ENCODE measurements at places on chromosomes 3 and 15.

DNA sequence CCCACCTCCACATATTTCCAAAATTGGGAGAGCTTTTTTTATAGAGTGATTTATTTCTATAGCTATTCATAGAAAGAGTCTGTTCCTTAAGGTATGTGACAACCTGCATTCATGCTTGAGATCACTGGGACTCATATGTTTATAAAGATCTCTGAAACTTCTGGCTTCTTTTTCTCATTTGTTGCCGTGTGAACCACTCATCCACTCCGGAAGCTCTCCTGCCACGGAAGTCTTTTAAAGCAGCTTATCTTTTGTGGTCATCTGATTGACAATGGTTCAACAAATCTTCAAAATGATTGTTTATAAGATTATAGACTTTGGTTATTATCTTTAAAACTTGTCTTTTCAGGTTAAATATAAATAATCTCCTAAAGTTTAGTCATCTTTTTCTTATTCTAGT lies 260.5 kb downstream of the C3orf38 start:
- H3K4me3 ChIP-seq, result no peak overlapping the region
- no peaks in the 10 kb centered on the region for H3K36me3 ChIP-seq
- DNase-seq, result no peak
- H3K27me3 ChIP-seq, result no peaks in the 10 kb centered on the region
- H3K27ac ChIP-seq, result no peak overlapping the region
- 0 out of 2 replicates have a peak, but pooled peaks cover 3% of the 10 kb centered on the region for H3K4me1 ChIP-seq

GRCh38 chr15:53625260-53625659 lies 134.2 kb downstream of the WDR72 start:
- H3K36me3 ChIP-seq, result no peaks in the 10 kb centered on the region
- DNase-seq, result peak; percentile 73
- H3K27me3 ChIP-seq, result no peaks in the 10 kb centered on the region
- no peaks in the 10 kb centered on the region for H3K4me1 ChIP-seq
- H3K27ac ChIP-seq, result peak overlapping the region; percentile 8

- DNase-seq, result no peak
- no peaks in the 10 kb centered on the region for H3K36me3 ChIP-seq
- no peaks in the 10 kb centered on the region for H3K27me3 ChIP-seq
- no peaks in the 10 kb centered on the region for H3K4me1 ChIP-seq
- no peak overlapping the region for H3K4me3 ChIP-seq
These were observed 104.3 kb downstream of the NEO1 start for GRCh38 chr15:73156431-73157191.

DNA sequence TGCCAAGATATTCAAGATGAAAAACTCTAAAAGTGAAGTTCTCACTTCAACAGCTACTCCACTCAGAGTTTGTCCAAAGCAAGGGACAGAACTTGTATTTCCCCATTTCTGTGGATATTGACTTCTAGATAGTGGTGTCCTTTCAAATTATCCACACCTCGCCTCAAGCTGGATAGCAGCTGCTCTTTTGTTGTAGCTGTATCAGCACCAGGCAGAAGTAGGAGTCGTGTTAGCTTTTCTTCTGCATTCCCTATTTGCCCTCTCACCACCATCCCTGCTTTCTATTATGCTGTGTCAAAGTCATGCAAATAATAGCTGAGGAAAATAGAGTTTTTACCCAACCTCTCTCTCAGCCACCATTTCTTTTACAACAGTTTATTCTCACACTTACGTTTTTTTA lies 303.8 kb downstream of the EPHA3 start:
- H3K27ac ChIP-seq, result no peak overlapping the region
- H3K4me1 ChIP-seq, result peaks cover 3% of the 10 kb centered on the region
- H3K27me3 ChIP-seq, result no peaks in the 10 kb centered on the region
- H3K36me3 ChIP-seq, result no peaks in the 10 kb centered on the region
- DNase-seq, result peak; percentile 11
- no peak overlapping the region for H3K4me3 ChIP-seq

DNA sequence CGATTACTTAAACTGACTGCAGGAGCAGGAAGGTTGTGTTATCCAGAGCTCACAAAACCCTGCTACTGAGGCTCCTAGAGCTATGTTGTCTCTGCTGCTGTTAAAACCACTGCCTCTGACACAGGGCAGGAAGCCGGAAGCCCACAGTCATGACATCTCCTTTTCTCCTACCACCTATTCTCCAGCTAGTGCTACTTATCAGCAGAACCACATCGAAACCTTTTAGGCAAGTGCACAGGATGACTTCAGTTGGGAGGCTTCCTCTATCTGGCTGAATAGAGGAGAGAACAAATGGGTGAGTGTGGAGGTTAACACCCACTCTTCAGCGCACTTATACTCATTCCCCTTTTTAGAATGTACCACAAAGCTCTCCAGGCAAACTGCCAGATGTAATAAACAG lies 638.0 kb downstream of the OTOL1 start:
- H3K27me3 ChIP-seq, result no peaks in the 10 kb centered on the region
- H3K27ac ChIP-seq, result no peak overlapping the region
- no peak overlapping the region for H3K4me3 ChIP-seq
- no peaks in the 10 kb centered on the region for H3K4me1 ChIP-seq

DNA sequence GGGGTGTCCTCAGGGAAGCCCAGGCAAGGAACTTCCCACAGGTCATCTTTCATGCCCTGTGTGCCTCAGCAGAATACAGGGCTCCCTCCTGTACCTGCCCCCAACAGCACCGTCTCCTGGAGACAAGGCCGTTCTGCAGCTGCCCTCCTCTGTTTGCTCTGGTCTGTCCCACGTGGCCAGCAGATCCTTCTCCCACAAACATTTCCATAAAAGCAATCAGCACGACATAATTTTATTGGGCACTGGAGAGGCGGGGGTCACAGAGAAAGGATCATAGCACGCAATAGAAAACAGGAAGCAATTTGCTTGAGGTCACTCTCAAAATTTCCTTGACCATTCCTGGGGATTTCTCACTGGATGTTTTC lies 29.4 kb downstream of the STARD5 start:
- no peaks in the 10 kb centered on the region for H3K36me3 ChIP-seq
- no peak overlapping the region for H3K27ac ChIP-seq
- DNase-seq, result peak; percentile 10
- H3K4me3 ChIP-seq, result no peak overlapping the region
- H3K4me1 ChIP-seq, result no peaks in the 10 kb centered on the region
- H3K27me3 ChIP-seq, result no peaks in the 10 kb centered on the region

DNA sequence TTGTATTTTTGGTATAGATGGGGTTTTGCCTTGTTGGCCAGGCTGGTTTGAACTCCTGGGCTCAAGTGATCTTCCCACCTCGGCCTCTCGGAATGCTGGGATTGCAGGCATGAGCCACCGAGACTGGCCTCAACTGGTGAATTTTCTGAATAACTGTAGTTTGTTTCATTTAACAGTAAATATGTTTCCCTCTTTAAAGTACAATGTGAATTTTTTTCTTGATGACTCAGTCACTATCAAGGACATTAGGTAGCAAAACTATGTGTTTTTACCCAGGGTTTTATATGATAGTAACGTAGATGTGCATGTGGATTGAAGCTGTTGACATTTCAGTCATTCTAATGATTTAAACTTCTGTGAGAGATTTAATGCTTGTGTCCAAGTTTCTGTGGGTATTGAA lies 40.2 kb upstream of the MAPKBP1 start:
- H3K4me3 ChIP-seq, result no peak overlapping the region
- H3K36me3 ChIP-seq, result peaks cover 24% of the 10 kb centered on the region
- H3K27me3 ChIP-seq, result no peaks in the 10 kb centered on the region

DNA sequence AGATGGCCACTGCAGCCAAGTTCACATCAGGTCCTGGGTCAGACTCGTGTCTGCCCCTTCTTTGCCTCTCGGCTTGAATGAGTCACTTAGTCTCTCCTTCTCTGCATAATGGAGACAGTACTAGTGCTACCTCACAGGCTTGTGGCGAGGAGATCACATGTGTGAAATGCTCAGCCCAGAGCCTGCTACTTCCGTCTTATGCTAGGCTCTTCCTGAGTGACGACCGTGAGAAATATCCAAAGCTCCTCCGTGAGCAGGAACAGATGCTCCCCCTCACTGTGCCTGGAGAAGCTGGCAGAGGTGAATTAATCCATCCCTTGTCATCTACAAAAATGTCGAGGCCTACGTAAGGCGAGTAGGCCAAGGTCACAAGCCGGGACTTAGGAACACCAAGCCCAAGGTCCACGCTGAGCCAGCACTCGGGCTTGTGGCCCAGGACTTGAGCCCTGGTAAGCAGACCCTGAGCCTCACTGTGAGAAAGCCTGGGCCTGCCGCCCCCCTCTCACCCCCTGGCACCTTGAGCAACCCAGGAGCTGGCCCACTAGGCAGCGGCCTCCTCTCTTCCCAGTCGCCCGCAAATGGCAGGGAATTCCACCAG lies 17.9 kb downstream of the PAK6 start:
- DNase-seq, result no peak
- no peaks in the 10 kb centered on the region for H3K36me3 ChIP-seq
- peaks cover 31% of the 10 kb centered on the region for H3K27me3 ChIP-seq
- H3K27ac ChIP-seq, result no peak overlapping the region

DNA sequence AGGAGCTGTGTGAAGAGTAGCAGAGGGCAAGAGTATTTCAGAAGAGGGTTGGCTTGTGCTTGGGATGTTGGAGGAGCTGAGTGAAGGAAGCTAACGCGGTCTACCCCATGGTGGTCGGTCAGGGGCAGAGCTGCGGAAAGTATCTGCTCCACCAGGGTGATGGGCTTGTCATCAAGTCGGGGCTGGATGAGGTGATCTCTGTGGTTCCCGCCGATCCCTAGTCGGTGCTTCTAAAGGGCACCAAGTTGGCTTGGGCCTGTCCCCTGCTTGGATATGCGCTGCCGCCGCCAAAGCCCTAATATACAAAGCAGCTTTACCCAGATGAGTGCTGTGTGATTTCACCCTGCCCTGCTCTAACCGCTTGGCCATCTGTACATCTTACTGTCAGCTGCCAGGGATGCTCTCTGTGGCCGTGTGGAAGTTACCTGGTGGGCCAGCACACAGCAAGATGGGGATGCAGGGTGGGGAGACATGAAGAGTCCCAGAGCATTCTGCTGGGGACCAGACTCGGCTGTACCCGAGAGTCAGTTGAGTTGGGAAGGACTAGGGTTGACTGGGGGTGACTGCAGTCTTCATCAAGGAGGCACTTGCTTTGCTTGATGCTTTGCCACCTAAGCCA lies 226.1 kb upstream of the BHLHE40 start:
- no peaks in the 10 kb centered on the region for H3K27me3 ChIP-seq
- no peak for DNase-seq
- no peak overlapping the region for H3K4me3 ChIP-seq

DNA sequence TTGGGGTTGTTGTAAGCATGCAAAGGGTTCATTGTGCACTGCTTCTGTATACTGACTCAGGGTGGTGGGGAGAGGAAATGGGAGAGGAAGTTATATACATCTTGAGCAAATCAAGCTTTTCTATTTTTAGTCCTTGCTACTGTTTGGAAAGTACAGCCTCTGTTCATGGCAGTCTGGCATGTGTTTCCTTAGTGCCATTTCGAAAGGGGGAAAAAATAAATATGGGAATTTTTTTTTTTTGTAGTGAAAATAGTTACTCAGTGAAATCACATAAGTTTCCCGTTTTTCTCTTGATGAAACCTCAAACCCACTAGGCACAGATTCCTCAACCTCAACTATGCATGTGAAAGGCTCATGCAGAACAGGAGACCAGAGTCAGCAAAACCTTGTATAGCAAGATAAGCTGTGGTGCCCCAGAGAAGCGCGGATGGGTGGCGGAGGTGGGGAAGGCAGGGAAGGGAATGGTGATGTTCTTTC lies 353.3 kb downstream of the LPP start:
- peak overlapping the region; percentile 15 for H3K27ac ChIP-seq
- H3K4me3 ChIP-seq, result no peak overlapping the region
- DNase-seq, result peak; percentile 49
- H3K27me3 ChIP-seq, result no peaks in the 10 kb centered on the region
- H3K36me3 ChIP-seq, result no peaks in the 10 kb centered on the region
- H3K4me1 ChIP-seq, result peaks cover 18% of the 10 kb centered on the region

DNA sequence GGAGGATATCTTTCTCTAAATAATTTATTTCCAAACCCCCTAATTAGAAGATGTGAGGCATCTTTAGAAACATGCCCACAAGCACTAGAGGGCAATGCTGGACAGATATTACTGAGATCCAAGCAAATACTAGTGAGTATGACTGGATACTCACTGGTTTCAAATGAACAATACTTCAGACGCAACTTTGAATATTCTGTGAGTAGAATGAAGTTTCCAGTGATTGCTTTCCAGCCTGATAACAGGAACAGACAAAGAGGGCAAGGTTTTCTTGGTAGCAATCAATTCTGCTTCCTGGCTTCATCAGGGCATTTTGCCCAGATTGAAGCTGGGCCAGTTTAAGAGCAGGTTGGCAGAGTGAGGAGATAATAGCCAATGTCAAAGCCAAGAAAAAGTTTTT lies 442.6 kb upstream of the PDZRN3 start:
- H3K4me3 ChIP-seq, result no peak overlapping the region
- peaks cover 23% of the 10 kb centered on the region for H3K4me1 ChIP-seq
- peak; percentile 27 for DNase-seq

GRCh38 chr3:86379280-86379679 lies 611.7 kb downstream of the VGLL3 start:
- no peak overlapping the region for H3K4me3 ChIP-seq
- no peak overlapping the region for H3K27ac ChIP-seq
- DNase-seq, result no peak
- H3K36me3 ChIP-seq, result no peaks in the 10 kb centered on the region

GRCh38 chr3:51642462-51642861 lies 28.6 kb upstream of the TEX264 start:
- DNase-seq, result peak; percentile 18
- H3K27me3 ChIP-seq, result no peaks in the 10 kb centered on the region
- no peaks in the 10 kb centered on the region for H3K4me1 ChIP-seq
- peaks cover 76% of the 10 kb centered on the region for H3K36me3 ChIP-seq
- H3K27ac ChIP-seq, result no peak overlapping the region
- H3K4me3 ChIP-seq, result no peak overlapping the region

DNA sequence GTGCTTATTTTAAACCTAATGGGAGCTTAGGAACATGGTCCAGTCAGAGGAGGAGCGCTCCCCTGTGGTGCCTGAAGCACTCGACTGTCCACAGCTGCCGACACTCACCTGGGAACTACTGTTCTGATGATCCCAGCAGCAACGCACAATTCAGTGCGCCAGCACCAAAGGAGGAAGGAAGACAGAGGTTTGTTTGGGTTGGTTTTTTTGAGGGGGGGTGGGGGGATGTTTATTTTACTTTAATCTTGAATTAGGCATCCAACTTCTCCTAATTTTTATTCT lies 48.8 kb upstream of the VGLL4 start:
- no peak overlapping the region for H3K4me3 ChIP-seq
- H3K27ac ChIP-seq, result no peak overlapping the region
- no peaks in the 10 kb centered on the region for H3K36me3 ChIP-seq
- H3K4me1 ChIP-seq, result peaks cover 23% of the 10 kb centered on the region

DNA sequence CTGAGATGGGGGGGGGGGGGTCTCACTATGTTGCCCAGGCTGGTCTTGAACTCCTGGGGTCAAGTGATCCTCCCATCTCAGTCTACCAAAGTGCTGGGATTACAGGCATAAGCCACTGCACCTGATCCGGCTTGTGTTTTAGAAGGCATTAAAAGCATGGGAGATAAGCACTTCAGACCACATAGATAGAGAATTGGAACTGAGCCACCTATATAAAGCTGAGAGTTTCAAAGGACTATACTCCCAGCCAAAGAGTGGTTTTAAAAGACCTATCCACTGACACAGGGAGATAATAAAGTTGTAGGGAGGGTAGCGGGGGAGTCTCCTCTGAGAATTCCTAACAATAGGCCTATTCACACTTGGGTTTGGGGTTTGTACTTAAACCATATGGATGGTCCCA lies 34.8 kb downstream of the DENND4A start:
- H3K27ac ChIP-seq, result no peak overlapping the region
- DNase-seq, result no peak
- no peaks in the 10 kb centered on the region for H3K4me1 ChIP-seq
- no peak overlapping the region for H3K4me3 ChIP-seq
- no peaks in the 10 kb centered on the region for H3K27me3 ChIP-seq

Data from GM23338 (cell line).